ENCODE measurements at places on chromosomes 11 and 22. TPM values are rescaled to one million over a fixed set of nuclear protein-coding genes. Genes with fewer than 3 reads are reported as not detected.

MYEOV gene
- total RNA-seq: not detected

BTBD18 gene
- not detected for total RNA-seq

PPFIA1 gene
- total RNA-seq: 54.0 TPM

SRRD gene
- 13.1 TPM for total RNA-seq

MSANTD2 gene
- 28.8 TPM for total RNA-seq

ZNRF3 gene
- total RNA-seq: 7.4 TPM

POLR2L gene
- total RNA-seq: 21.7 TPM

ACCS gene
- total RNA-seq: 29.2 TPM

CAT gene
- 165 TPM for total RNA-seq

DAGLA gene
- total RNA-seq: 1.8 TPM

MFNG gene
- 6.7 TPM for total RNA-seq

MUC5AC gene
- not detected for total RNA-seq

MRE11 gene
- 46.0 TPM for total RNA-seq

DEPDC7 gene
- 10.5 TPM for total RNA-seq

OR52N1 gene
- not detected for total RNA-seq

CARD16 gene
- total RNA-seq: 16.2 TPM

SPI1 gene
- total RNA-seq: 5.2 TPM

PSMA1 gene
- total RNA-seq: 134 TPM

DDI1 gene
- total RNA-seq: not detected

NPTXR gene
- 4.2 TPM for total RNA-seq

DEUP1 gene
- 0.16 TPM for total RNA-seq

GRIA4 gene
- 3.1 TPM for total RNA-seq

PGGHG gene
- total RNA-seq: 9.5 TPM

RAPSN gene
- total RNA-seq: 3.0 TPM

PTPN5 gene
- total RNA-seq: 0.21 TPM

STX3 gene
- 11.9 TPM for total RNA-seq

FZD4 gene
- 65.2 TPM for total RNA-seq

PDE2A gene
- total RNA-seq: 18.6 TPM

LPXN gene
- 5.3 TPM for total RNA-seq

FXYD2 gene
- 5.0 TPM for total RNA-seq

LRRC10B gene
- not detected for total RNA-seq

SLC17A6 gene
- 0.11 TPM for total RNA-seq

MS4A3 gene
- total RNA-seq: 0.69 TPM

SNX32 gene
- total RNA-seq: 0.85 TPM

Data from urinary bladder (tissue), 4 donors.